Osteoblast (primary cell): ENCODE measurements at places on chromosomes 2 and 18. TPM values are rescaled to one million over a fixed set of nuclear protein-coding genes. Genes with fewer than 3 reads are reported as not detected.

The DOK6 gene
- 2.7 and 3.6 TPM in 2 replicates for total RNA-seq

- no peak for DNase-seq
These were observed 18.1 kb downstream of the PPP4R1 start for GRCh38 chr18:9596226-9596625.

GRCh38 chr2:113069676-113070605, 2.2 kb downstream of the IL1F10 start:
- DNase-seq, result no peak

- peak; percentile 43 for DNase-seq
These were observed 958 bp upstream of the ALLC start for GRCh38 chr2:3656762-3657721.
